ENCODE measurements at places on chromosomes 6 and 20.
A peak's percentile ranks its signal among the peaks of the same experiment; 100 is the strongest.

- DNase-seq = no peak
These were observed 22.1 kb upstream of the ZNF184 start for GRCh38 chr6:27494987-27495385.

DNA sequence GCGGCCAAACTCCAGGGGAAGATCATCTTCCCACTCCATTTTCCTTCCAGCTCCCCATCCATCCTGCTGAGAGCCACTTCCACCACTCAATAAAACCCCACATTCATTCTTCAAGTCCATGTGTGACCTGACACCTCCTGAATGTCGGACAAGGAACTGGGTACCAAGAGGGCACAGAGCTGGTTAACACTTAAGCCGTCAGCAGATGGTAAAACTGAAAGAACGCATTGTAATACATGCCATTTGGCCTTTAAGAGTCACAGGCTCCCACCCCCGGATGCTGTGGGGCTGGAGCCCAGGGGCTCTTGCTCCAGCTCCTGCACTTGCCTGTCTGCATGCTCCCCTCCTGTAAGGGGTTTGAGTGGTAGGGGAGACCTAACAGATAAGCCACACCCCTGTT lies 753.9 kb downstream of the COL12A1 start:
- DNase-seq = no peak

GRCh38 chr6:135267085-135267484 lies 86.0 kb downstream of the MYB start:
- peak; percentile 98 for DNase-seq

- no peak for DNase-seq
These were observed 58.7 kb downstream of the OTOR start for GRCh38 chr20:16806886-16807285.

- DNase-seq = no peak
These were observed 272.7 kb upstream of the PLCB4 start for GRCh38 chr20:8796088-8796660.

DNA sequence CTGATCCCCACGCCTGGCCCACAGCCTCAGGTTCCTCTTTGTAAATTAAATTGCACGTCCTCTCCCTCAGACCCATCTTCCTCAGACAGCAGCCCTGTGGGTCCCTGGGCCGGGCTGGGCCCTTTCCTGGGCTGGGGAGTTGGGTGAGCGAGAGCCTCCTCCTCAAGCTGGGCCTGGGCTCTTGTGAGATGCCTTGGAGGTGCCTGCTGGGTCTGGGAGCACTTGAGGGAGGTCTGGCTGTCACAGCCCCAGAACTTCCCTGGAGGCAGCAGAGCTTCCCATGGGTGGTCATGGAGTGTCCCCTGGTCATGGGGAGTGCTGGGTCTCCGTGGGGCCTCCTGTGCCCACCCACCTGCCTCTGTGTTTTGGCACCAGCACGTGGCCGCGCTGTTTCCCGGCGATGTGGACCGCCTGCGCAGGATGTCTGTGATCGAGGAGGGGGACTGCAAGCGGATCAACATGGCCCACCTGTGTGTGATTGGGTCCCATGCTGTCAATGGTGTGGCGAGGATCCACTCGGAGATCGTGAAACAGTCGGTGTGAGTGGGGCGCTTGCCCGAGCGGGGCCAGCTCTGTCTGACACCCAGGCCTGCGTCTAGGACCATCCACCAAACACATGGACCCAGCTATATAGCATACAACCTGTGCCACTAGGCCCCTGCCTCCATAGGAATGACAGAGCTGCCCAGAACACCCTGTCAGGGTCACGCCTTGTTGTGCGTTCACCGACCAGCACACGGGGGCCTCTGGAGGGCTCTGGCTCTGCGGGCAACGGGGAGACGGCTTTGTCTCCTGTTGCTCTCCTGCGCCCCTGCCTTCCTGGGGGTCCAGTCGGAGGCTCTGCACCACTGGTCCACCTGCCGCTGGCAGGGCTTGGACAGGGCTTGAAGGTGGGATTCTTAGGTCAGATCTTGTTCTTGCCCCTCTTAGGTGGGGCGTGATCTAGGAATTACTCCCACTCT lies 33.0 kb downstream of the PYGB start:
- DNase-seq = no peak
